ENCODE measurements at places on chromosomes 7 and 10.
A peak's percentile ranks its signal among the peaks of the same experiment; 100 is the strongest.

DNA sequence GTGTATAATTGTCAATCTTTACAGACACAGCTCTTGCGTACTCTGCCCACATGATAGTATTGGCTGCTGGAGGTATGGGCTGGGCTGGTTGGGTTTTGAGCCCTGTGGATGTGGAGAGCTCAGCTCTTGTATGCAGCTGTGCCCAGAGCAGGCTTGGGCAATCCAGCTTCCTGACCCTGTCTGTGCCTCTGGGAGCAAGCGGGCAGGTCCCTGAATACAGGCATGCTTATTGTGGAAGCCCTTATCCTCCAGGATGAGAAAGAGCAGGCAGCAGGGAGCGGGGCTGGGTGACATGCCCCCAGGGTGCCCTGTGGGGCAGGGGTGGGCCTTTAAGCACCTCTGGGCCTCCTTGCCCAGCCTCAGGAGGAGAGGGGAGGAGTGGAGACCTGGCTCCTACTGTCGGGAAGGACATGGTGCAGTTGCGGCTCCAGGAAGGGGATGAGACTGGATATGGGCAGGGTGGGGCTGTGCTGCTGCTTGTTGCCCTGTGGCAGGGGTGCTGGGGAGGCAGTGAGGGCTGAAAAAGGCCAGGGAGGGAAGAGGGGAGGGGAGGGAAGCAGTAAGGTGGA is 32.7 kb upstream of the SH2D4B start:
- DNase-seq: no peak

DNA sequence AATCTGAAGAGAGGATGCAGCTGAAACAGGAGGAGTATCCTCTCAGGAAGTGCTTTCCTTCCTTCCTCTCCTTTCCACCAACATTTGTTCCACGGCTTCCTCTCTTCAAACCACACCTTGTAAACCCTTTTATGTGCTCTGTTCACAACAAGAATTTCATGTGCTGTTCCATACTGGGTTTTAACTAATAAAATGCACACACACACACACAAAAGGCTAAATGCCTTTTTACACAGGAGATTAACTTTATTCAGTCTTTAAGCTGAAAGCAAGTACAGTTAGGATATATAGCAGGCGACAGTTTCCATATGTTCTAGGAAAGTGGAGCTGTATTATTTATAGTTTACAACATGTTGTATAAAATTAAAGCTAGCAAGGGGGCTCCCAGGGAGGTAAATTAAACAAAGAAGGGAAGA is 106.7 kb downstream of the REEP3 start:
- DNase-seq: no peak

- peak; percentile 20 for DNase-seq
These were observed 57.5 kb upstream of the CHCHD3 start for GRCh38 chr7:133139350-133139749.

DNA sequence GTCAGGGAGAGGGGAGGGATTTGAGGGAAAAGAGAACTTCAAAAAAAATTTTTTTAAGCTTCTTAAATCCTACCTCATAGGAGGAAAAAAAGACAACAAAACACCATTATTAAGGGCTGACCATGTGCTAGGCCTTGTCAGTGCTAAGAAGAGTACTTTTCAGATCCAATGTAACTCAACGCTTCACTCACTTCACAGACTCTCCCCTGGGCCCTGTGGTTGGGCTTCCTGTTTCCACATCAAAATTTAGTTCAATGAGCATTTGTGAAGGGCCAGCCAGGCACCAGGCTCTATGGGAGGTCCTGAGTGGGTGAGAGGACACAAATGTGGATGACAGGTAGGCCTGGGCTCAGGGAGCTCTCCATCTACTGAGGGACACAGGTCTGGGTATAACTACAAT is 249.8 kb downstream of the PTEN start:
- no peak for DNase-seq

GRCh38 chr7:31646942-31647341 is 40.1 kb upstream of the PPP1R17 start:
- DNase-seq: no peak

DNA sequence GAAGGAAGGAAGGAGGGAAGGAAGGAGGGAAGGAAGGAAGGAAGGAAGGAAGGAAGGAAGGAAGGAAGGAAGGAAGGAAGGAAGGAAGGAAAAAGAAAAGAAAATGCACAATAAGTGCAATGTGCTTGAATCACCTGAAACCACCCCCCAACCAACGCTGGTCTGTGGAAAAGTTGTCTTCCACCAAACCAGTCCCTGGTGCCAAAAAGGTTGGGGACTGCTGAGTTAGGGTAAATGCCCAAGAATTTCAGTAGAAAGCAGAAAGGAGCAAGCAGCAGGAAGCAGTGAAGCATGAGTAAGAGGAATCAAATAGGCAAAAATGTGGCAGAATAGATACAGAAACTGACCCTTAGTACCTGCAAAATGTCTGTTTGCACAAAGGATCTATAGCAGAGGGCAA is 137.2 kb downstream of the JCAD start:
- DNase-seq: no peak

GRCh38 chr7:135160098-135160857 is 10.2 kb downstream of the CYREN start:
- no peak for DNase-seq

- no peak for DNase-seq
These were observed 129.2 kb downstream of the KIF20B start for GRCh38 chr10:89830624-89831023.

DNA sequence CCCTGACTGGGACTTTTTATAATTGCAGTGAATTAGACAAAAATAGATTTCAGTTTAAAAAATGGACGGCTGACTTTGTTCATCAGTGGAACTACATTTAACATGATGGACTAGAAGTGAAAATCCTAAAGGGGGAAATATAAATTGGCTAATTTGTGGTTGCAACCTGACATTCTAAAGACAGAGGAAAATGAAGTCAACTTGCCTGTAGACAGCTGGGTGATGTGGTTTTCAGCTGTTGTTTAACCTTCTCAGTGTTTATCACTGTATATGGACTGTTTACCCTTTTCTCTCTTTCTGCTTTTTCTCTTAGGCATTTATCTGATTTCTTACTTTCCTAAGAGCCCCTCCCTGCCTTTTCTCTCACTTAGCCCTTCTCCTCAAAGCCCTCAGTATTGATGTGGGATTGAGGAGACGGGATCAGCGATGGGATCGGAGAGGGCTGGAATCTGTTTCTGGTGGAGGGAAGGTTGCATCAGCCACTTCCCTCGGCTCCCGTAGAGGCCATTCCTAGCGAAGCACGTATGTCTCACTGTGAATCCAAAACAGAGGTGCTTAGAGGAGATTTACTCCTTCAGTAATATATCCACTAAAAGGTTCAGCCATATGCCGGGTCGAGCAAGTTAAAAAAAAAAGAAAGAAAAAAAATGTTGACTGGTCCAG is 109.0 kb upstream of the KLF6 start:
- DNase-seq: peak; percentile 50

GRCh38 chr10:11012421-11013295 is 5.0 kb upstream of the CELF2 start:
- DNase-seq: no peak

DNA sequence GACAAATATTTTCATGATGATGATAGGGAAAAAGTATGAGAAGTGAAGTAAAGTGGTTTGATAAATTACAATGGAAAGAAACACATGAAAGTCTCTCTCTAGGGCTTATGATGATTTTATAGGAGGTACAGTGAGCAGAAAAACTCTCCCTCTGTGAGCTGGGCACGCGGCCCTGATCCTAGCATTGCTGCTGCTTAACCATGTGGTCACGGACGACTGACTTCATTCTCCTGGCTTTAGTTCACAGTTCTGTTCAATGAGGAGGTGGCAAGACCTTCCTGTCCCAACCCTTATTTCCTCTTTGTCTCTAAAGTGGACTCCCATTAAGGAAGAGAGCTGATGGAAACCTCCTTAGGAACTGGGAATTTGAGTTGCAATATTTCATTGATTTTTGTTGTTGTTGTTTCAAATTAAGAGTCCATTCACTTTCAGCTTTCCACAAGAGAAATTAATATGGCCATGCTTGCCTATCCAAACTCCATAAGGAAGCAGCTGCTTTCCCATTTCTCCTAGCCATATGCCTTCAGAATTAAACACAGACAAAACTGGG is 8.2 kb upstream of the PON3 start:
- DNase-seq: peak; percentile 15

DNA sequence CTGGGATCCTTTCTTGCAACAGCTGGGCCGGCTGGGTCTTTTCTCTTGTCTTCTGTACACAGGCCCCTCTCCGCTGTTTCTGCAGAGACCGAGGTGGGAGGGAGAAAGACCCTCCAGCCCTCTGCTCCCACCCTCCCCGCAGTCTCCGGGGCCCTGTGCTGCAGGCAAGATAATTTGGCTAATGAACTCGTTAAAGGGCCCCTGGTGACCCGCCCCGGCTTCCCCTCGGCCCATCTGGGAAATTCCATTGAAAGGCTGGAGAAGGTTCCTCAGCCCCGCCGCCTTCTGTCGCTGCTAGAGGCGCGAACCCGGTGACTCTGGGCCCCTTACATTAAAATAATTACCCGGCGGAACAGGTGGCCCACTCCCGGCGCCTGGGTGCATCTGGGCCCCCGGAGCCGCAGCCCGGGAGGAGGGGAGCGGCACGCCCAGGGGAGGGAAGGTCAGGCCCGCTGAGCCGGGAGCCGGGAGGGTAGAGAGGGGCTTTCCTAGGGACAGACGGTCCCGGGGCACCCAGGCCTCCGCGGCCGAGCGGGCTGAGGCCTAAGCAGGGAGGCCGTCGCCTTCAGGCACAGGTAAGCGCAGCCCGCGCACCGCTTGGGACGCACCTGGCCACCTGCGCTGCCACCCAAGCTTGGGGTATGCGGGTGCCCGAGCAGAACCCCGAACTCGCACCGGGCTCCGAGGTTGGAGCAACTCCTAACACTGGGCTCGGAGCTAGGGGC is 7.3 kb upstream of the MNX1 start:
- peak; percentile 90 for DNase-seq

DNA sequence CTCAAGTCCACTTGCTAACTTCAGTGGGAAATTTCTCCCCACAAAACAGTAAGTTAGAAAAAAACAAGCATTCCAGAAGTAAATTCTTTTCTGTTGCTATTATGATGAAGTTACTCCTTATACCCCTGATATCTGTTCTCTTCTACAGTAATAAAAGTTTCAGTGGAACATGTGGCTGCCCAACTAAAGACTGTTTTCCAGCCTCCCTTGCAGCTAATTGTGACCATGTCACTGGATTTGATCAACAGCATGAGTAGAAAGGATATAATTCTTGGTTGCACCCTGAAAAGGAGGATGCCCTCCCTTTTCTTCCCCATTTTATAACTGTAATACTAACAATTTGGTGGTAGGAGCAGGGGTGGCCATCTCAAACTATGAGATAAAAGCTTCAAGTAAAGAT is 40.6 kb downstream of the IMMP2L start:
- DNase-seq: no peak

Data from WERI-Rb-1 (cell line).